Cerebellar nuclear complex (tissue), 1 donor: ENCODE measurements at places on chromosomes 4 and X.

- DNase-seq = no peak
Measured at GRCh38 chrX:139930916-139931645, 1.8 kb downstream of the ATP11C start.

DNA sequence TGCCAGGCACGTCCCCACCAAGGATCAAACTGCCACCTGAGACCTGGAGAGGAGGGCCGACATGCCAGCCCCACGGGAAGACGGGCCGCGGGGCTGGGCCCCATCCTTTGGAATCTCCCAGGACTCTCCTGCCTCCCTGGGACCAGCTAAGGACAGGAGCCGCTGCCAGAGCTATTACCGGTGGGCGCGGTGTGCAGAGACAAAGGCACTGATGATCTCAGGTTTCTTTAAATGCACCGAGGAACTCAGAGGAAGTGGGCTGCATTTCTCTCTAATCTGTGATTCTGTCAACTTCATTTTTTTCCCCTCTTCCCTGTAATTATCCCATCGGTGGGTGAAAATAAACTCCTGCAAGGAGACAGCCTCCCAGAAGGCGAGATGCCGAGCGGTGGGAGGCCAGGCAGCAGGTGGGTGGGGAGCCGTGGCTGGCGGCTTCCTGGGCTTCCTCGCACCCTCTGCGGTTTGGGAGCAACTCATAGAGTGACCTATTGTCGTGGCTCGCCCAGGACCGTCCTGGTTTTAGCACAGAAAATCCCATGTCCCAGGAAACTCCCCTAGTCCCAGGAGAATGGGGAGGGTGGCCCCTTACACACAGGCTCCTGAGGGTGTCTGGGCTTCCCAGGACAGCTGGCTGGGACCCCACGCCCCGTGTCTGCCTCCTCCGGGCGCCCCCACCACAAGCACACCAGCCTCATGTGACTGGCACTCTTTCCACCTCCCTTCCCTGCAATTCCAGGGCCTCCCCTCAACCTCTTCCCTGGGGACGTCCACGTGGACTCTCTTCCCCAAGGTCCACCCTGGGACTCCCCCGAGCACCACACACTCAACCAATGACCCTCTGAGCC, 62.3 kb upstream of the ADRA2C start:
- no peak for DNase-seq

DNA sequence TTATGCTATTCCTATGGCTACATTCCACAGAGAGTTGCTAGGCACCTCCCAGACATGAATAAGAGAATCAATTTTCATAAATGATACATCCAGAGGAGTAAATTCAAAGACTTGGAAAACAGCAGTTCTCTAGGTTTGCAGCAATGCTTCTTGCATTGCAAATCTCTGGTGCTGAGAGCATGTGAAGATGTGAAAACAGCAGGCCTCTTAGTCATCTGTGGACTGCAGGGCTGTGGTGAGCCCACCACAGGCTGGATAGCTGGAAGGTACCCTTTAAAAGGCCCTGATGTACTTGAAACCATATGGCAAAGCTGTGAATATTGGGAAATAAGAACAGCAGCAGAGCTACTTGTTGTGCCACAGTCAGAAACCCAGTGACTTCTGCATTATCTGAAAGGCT, 2135.9 kb downstream of the ARAP2 start:
- no peak for DNase-seq

DNA sequence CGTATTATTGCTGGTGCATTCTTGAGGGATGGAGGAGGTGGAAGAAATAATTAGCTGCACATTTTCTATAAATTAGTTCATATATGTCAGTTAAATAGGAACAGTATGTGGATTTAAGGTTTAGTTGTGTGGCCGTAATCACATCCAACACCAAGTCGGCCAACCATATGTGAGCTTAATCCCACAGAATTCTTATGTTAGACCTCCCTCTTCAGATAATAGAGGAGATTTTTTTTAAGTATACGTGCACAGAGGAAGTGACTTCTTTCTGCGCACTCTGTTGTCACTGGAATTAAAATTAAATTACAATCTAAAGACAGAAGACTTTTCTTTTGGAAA, 2.1 kb downstream of the SEPTIN11 start:
- DNase-seq = no peak

GRCh38 chrX:43809463-43809862, 72.8 kb downstream of the MAOB start:
- no peak for DNase-seq

GRCh38 chr4:169090484-169091215, 80.6 kb upstream of the CBR4 start:
- DNase-seq = no peak

- no peak for DNase-seq
Measured at GRCh38 chr4:48503233-48504025, 13.4 kb downstream of the ZAR1 start.

- DNase-seq = no peak
Measured at GRCh38 chr4:166123546-166123945, 250.5 kb downstream of the TLL1 start.

DNA sequence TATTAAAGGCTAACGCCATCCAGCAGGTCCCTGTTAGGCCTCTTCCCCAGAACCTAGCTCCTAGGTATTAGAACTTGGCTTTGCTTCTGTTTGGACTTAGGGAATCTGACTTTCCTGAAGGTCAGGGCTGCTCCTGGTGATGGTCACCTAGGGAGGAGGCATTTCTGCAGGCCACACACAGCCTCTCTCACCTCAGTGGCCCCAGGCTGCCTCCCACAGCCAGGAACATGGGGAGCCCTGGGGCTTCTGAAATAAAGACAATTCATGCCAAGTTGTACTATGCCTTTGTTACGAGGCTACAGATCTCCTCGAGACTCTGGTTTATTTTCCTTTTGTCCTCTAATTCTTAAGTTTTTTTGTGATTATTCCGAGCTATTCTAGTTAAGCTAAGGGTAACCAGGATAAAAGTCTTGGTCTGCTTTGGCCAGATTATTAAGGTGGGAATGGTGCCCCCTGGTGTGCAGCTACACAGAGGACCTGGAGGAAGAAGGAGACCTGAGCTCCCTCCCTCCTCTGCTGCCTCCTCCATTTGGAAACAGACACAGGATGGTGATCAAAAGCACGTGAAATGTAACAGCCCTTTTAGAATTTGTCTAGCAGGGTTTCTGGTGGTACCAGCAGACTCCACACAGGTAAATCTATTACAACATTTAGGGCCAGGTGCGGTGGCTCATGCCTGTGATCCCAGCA, 131.0 kb downstream of the DCLK2 start:
- no peak for DNase-seq

DNA sequence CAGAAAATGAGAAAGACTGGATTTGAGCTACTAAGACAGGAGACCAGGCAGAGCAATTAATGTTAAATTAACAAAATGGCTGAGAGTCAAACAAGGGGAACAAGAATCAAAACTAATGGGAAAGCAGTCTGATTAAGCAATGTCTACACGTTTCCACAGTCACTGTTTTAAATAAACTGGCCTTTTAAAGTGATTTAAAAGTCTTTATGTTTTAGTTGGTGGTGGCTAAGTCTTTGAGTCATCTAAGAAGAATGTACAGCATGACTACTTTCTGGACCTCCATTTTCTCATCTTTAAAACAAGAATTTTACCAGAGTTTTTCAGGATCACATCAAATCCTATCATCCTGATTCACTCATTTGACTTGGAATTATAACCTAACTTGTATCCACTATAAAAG, 233.8 kb downstream of the ENOX2 start:
- no peak for DNase-seq
